ENCODE measurements at places on chromosomes 4 and X.

- DNase-seq: no peak
Measured at GRCh38 chr4:52959541-52959940, 97.4 kb downstream of the RASL11B start.

DNA sequence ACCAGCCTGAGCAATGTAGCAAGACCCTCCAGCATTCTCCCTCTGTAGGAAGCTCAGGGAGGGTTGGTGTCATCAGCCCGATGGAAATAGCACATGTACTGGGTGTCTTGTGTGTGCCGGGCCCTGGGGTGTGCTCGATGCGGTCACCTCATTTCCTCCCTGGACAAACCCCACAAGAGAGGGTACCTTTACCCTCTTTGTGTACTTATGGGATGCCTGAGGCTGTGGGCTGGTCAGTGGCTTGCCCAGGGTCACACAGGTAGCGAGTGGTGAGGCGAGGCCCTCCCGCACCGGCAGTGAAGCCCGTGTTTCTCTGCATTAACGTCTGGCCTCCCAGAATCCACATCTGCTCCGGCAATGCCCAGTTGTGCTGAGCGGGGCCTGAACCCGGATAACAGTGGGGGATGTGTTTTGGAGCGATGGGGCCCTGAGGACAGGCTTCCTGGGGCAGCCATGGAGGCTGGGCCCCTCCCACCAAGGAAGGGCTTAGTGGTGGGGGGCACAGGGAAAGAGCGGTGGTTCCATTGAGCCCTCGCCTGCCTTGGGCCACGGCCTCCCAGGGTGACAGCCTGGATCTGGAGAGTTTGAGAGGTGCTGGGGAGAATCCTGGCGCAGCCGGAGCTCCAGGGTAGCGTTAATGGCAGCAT lies 8.1 kb downstream of the PSAPL1 start:
- DNase-seq: no peak

GRCh38 chr4:72451349-72451748 lies 117.7 kb downstream of the ADAMTS3 start:
- DNase-seq: no peak

- no peak for DNase-seq
Measured at GRCh38 chrX:25389266-25389665, 373.5 kb upstream of the ARX start.

DNA sequence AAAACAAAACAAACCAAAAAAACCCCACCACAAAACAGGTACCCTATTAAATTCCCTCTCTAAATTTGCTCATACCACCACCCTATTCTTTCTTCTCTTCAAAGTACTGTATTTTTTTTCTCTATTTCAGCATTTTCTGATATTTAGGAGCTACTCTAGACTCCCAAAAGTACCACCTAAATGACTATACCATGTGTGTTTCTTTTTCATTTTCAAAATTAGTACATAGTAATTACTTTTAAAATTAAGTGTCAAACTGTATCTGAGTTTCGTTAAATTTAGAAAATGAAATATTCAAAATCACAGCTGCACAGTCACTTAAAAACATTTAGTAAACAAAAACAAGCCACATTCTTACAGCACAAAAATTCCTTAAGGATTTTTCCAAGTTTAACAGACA lies 161.7 kb downstream of the FBXW7 start:
- DNase-seq: no peak

DNA sequence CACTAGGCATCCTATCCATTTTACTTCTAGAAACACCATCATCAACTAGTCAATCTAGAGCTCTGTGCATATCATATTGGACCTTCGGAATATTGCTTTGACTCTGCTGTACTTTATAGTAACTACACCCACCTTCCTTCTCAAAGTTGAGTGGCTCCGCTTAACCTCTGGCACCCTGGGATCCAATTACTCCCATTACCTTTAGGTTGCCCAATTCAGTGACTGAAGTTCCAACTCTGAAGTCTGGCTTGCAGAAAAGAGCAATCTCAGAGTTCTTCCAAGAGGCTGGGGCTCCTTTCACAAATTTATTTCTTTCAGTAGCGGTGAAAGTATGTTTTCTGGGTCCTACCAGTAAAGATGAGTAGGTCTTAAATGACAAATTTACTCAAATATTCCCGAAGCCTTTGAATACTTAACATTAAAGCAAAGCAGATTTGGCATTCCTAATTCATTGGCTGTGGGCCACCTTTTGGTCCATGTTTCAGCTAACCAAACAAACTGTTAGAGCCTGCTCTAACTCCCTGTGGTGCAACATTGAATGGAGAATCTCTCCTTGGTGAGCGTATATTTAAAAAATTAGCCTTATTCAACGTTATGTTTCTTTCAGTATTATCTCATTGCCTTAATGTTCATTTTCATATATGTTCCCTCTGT lies 1215.8 kb downstream of the RAPGEF2 start:
- no peak for DNase-seq

DNA sequence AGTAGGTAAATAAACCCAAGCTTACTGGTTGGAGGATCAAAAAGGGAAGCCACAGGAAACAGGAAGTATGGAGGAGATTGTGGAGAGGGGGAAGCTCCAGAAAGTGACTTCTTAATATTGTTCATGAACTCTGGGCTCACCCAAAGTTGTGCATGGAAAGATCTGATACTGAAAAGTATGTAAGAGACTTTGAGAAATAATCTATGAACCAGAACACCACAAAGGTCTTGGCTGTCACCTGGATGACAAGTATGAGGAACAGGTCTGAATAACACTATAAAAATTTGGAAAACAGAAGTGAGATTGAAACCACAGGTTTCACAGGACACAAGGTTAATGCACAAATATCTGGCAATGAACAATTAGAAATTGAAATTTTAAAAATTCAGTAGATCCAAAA lies 567.4 kb downstream of the INPP4B start:
- no peak for DNase-seq

GRCh38 chrX:124344246-124344645 lies 2.1 kb upstream of the SH2D1A start:
- no peak for DNase-seq

DNA sequence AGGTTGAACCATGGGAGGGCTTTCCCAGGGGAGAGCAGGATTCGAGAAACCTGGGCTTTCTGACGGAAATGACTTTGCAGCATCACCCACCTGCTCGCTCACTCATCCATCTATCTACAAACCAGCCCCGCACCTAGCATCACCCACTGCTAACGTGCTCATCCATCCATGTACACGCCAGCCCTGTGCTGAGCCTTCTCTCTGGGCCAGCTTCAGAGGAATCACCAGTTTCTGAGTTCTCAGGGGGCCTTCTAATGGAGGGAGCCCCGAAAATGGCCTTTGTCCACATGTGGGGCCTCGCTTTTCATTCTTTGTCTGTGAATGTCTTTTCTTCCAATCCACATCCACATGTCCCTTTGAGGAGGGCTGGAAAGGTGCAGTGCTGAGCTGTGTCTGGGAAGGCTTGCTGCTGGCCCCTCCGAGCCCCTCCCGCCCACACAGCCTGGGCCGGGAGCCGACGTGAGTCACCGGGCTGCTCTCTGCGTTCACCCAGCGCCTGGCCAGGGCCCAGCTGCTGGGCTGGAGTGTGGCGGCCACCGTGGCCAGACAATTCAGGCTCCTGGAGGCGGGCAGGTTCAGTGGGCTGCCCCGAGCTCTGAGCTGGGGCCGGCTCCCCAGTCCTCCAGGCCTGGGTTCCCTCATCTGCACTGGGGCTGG lies 14.7 kb downstream of the SORCS2 start:
- no peak for DNase-seq

- no peak for DNase-seq
Measured at GRCh38 chr4:72489267-72489666, 79.8 kb downstream of the ADAMTS3 start.

GRCh38 chr4:82899374-82900065 lies 1.0 kb upstream of the THAP9 start:
- no peak for DNase-seq

DNA sequence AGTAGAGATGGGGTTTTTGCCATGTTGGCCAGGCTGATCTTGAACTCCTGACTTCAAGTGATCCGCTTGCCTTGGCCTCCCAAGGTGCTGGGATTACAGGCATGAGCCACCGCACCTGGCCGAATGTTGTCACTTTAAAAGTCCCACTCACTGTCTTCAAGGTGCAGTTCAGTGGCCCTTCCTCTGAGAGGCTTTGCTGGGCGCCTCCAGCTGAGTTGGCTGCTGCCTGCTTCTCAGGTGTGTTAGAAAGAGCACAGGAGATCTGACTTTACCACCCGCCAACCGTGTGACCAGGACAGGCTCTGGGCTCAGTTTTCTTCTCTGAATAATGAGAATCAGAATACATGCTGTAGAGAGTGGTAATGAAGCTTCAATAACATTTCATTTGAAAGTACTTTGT lies 207.4 kb downstream of the CEP135 start:
- no peak for DNase-seq
